ENCODE measurements at places on chromosomes 11 and 22.

DNA sequence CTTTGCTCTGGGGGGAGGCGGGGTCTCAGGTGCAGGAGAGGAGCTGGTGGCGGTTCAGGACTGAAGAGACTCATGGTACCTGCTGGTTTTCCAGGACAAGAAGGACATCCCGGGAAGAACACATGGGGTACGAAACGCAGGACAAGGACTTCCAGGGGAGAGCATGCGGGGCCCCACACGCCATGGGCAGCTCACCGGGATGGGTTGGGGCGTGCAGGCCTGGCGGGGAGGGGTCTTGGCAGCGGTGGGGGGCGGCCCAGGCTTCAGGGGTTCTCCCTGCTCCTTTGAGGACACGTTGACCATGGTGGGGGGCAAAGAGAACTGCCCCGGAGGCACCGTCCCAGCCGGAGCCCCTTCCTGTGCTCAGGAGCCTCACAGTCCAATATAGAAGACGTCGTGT lies 673.2 kb downstream of the BRD1 start:
- no peak for DNase-seq

DNA sequence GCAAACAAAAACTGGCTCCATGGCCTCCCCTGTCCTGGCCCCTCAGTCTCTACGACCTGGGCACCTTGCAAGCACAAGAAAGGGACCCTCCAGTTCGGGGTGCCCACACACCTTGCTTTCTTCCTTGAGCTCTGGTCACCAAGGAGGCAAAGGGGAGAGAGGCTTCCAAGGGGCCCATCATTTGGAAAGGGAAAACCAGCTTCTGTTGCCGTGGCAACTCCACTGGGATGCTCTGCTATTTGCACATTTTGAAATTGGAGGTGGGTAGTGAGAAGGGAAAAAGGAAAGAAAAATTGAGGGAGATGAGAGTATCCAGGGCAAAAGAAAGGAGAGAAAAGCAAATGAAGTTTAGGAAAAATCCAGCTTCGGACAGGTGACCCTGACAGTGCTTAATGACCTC lies 388.4 kb downstream of the SHANK2 start:
- no peak for DNase-seq

- DNase-seq: peak; percentile 51
Measured at GRCh38 chr11:6618117-6619003, 862 bp downstream of the TPP1 start.

DNA sequence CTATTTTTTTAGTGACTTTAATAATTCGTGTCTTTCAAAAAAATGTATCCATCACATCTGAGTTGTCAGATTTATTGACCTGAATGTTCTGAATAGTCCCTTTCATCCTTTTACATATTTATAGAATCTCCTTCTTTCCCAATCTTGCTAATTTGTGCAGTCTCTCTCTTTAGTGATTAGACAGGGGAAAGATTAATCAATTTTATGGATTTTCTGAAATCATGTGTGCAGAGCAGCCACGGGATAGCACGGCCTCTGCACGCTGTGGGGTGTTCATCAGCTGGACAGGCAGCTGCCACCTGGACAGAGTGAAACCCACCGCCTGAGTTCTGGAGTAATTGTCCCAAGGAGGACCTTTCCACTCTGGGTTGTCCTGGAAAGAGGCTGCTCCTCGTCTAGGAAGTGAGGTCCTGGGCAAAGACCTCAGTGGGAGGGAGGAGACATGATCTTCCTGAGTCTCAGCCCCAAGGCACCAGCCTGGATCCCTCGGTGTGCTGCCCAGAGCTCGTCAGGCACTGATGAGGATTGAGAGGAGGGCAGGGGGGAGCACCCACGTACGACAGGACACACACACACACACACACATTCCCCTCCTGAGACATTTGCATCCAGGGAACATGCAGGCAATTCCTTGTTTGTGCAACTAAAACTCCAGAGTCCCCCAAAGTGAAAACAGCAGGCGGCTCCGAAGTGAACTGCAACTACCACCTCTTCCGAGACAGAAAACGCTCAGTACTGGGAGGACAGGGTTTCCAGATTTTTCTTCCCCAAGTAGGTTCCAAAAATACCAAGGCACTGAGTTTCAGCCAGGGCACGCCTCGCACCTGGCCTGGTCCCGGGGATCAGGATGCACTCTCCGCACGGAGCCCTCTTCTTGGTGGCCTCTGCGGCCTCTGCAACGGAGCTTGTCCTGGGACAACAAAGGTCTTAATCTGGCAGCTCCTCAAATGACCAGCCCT lies 22.5 kb upstream of the KRTAP5-6 start:
- no peak for DNase-seq

GRCh38 chr22:30675436-30675835 lies 7.8 kb upstream of the DUSP18 start:
- no peak for DNase-seq

DNA sequence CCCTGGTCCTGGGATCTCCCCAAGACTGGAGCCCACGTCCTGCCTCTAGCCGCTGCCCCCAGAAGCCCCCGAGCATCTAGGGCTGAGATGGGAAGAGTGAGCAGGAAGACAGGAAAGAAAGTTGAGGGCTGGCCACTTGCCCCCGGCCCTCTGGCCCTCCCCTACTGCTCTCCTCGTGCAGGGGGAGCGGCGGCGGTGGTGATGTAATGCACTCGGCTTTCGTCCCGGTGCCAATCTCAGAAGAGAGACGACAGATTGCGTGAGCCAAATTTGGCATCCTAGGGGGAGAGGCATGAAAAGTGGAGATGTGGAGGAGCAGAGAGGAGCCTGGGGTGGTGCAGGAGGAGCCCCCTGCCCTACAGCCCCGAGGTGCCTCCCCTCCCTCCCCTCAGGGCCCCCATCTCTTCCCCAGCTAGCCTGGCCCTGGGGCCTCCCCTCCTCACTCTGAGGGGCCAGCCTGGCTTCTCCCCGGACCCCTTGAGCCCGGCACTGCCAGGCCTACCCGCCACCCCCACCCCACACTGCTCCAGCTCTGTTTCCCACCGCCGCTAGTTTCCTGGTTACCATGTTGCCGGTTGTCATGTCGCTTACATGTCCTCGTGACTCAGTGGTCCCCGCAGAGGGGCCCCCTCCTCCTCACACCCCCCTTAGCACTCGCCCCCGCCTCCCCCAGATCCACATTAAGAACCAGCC lies 2.5 kb downstream of the KCNJ4 start:
- DNase-seq: no peak

GRCh38 chr22:47789171-47789570 lies 1026.7 kb downstream of the TBC1D22A start:
- DNase-seq: no peak

GRCh38 chr22:31244046-31244942 lies 32.2 kb downstream of the LIMK2 start:
- no peak for DNase-seq

- no peak for DNase-seq
Measured at GRCh38 chr11:60785806-60786361, 751 bp downstream of the MS4A10 start.

DNA sequence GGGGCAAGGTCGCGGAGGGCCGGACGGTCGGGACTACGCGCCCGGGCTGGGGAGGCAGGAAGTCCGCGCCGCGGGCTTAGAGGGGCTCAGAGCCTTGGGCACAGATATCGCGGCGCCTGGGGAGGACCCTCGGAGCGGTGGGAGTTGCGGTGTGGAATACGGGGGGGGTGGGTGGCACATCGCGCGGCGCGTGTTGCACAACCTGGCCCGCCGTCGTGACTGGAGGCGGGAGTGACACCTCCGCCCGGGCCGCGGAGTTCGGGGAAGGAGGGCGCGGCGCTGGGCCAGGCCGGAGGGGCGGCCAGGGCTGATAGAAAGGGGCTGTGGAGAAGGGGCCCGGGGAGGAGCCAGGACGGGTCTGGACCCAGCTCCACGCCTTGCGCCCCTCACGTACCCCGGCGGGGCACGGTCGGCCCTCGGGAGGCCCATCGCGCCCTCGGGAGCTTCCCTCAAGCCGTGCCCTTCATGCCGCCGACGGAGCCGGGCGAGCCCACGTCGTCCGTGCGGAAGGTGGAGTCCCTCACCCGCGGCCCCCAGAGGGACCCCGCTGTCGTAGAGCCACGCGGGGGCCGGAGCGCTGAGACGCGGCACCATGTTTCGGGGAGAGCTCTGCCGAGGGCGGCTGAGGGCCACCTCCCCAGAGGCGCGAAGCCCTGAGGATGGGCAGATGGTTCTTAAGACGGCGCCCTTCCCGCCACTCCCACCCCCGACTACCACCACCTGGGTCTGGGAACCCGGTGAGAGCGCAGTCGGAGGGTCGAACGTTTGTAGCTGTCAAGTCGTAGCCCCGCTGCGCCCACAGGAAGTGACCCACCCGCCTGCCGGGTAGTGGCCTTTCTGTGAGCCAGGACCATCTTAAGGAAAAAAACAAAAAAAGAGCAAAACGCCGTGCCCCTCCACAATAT lies 729 bp downstream of the IL17RA start:
- DNase-seq: no peak

- DNase-seq: no peak
Measured at GRCh38 chr11:13551834-13552233, 56.0 kb upstream of the PTH start.

GRCh38 chr11:45252877-45253276 lies 33.3 kb downstream of the SYT13 start:
- DNase-seq: no peak

DNA sequence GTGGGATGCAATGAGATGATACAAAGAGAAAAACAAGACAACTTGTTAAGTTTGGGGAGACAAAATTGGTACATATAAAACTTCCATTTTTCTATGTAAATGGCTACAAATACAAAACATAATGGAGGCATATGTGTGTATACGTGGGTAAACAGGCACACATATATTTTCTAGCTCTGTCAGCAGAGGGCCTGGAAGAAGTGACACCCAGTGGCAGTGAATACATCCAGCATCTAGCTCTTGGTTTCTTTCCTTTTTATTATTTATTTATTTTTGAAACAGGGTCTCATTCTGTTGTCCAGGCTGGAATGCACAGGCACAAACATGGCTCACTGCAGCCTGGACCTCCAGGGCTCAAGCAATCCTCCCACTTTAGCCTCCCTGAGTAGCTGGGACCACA lies 5.0 kb upstream of the RASL10A start:
- no peak for DNase-seq

DNA sequence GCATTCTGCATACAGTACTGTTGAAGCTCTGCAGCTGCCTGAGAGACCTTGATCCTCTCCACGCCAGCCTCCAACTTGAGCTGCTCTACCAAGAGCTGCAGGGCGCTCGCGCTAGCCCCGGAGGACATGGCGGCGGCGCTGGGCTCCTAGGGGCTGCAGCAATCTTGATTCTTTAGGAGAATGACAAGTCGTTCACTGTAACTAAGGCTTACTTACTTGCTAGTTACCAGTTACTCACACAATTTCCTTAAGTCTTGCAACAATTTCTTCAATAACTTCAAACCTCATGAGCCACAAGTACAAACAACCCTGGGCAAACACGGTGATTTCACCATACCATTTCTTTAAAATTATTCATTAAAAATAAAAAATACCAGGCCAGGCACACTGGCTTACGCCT lies 21.9 kb downstream of the SBF2 start:
- no peak for DNase-seq

DNA sequence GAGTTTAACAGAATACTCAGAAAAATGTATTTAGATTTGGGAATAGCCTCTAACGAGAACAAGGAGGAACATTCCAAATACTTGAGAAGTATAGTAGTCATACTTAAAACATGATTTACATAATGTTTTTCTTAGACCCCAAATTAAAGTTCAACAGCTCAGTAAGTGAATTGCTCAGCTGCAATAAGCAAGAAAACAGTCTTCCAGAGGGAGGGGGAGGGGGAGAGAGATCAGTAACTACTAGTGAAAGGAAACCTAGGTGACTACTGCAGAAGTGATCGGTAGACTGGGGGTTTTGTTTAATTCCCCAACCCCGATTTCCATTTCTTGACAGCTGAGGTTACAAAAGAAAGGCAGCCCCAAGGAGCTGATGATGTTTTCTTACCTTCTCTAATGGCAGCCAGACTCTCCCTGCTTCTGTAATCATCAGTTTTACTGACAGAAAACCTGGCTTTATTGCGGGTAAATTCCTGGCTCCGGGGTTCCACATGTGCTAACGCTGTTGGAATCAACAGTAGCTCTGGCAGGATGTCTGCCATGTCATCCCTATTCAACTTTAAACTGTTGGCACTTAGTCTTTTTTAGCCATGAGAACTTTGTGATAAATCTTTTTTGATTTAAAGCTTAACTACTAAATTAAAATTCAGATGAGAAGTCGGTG lies 82.4 kb upstream of the BIRC3 start:
- no peak for DNase-seq

DNA sequence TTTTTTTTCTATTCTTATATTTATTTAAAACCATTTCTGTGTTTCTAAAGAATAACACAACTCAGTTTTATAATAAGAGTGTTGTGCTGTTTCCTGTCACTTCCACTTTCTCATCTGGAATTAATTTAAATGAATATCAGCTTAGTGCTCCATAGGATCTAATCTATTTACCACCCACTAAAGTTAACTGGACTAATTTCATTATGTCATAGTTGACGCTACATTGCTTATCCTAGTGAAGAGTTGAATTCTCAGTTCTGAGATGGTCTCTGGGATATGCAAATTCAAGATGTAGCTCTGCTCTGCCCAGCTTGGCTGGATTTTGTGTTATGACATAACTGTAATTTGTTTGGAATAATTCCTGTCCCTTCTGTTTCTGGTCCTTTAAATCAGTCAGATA lies 380.1 kb downstream of the METTL15 start:
- DNase-seq: no peak

- DNase-seq: no peak
Measured at GRCh38 chr11:1870721-1871466, 18.0 kb downstream of the LSP1 start.

DNA sequence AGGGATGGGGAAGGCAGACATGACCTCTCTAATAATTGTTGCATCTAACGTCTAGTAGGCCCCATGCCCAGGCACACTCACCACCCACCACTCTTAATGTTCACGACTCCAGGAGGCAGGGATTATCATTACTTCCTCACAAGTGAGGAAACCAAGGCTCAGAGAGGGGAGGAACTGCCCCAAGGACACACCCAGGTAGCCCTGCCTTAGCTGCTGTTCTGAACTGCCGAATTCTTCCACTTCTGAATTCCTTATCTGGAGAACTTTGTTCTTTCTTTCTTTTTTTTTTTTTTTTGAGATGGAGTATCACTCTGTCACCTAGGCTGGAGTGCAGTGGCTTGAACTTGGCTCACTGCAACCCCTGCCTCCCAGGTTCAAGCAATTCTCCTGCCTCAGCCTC lies 16.7 kb downstream of the SLCO2B1 start:
- no peak for DNase-seq

Data from stimulated activated CD4-positive, alpha-beta T cell treated with anti-CD3 and anti-CD28 coated beads, Interleukin-1b, Interleukin-23, amount 100 ng/mL, for 1 hour (primary cell).